ENCODE measurements at places on chromosomes 6 and 20.

DNA sequence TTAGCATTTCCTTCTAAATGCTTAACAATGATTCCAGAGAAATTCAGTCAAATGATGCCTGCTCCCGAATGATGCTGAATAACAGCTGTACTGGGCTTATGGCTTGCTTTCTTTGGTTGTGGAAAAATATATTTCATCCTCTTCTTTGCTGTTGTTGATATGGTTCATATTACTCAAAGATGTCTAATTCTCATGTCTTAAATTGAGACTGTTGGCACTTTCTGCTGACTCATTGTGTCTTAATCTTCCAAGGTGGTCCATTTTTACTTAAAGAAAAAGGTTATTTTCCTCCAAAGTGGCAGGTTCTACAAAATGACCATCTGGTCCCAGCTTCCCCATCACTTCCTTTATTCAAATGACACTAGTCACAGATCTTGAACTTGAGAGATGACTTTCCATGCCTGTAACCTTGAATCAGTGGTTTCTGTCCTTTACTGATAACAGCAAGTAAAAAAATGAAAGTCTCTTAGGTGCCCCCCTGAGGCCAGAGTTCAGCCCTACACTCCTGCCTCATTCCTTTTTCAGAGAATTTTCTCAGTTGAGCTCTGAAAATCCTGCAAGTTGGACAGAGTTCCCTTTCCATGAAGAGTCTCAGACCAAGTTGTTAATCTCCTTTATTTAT is 6.9 kb downstream of the SNAP25 start:
- no peak for DNase-seq

- DNase-seq: no peak
These were observed 197.3 kb downstream of the PREX1 start for GRCh38 chr20:48630342-48631075.

DNA sequence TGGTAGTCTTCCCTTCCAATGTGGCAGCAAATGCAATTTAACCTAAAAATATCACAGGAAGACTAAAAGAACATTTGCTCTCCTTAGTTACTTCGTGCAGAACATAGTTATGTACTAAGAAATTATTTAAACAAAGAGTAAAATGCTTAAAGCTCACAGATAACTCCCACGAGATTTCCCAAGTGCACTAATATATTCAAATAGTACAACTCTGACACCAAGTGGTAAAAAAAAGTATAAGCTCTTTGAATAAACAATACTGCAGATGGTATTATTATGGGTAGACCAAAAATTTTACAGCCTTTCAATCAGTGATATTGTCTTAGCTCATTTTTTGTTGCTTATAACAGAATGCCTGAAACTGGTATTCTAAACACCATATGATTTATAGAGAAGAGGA is 52.8 kb upstream of the FILIP1 start:
- no peak for DNase-seq

DNA sequence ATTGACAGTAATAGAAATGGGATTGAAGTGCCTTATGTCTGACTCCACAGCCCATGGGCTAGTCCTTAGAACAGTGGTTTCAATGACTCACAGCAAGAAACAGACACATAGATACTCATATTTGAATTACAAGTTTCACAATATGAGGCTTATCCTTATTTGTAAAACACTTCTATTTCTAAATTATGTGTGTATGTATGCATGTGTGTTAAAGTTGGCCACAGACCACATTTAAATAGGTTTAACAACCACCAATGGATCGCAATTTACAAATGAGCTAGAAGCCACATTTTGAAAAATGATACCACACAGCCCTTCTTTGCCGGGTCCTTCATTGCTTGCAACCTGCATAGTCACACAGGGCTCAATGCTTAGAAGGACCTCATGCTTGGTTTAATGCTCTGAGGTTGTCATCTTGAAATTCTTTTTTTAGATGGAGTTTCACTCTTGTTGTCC is 157.8 kb upstream of the PREP start:
- DNase-seq: no peak

DNA sequence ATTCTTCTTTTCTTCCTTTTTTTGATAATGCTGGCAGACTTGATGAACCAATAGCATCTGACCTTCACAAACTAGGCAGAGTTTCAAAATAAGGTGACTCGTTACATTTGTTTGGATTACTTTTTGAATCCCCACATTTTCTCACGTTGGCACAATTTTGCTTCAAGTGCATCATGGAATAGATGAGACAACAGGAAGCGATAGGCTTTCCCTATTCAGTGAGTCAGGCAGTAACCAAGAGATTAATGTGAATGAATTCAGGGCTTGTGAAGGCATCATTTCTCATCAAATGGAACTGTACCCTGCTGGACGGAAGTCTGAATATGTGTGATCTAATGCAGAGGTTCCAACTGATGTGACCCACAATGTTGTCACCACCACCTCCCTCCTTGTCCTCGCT is 10.7 kb downstream of the RFPL4B start:
- DNase-seq: no peak

- no peak for DNase-seq
These were observed 253.2 kb downstream of the DLL1 start for GRCh38 chr6:170037541-170038250.

- no peak for DNase-seq
These were observed 23.1 kb downstream of the TFAP2A start for GRCh38 chr6:10391799-10392198.

DNA sequence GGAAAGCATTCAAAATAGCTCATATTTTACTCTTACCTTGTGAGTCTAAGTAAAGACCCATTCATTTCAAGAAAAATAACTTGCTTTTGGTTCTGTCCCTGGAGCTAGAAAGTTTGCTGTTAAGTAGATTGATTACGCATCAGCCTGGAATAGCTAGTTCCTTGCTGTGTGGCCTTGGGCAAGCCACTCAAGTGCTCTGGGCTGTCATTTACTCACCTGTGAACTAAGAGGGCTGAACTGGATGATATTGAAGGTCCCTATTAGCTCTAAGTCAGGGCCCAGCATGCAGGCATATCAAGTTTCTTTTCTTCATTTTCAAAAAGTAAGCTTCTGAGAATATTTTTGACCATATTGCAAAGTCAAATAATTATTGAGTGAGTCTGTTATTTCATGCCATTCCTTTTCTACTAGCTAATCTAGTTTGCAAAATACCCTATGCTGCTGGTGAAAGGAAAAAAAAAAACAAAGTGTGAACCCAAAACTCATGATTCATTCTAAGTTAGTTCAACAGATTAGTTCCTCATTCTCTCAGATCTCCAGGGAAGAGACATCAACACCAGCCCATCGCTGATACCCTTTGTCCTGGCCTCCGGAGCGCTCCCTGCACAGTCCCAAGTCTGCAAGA is 106.5 kb upstream of the GMDS start:
- no peak for DNase-seq

DNA sequence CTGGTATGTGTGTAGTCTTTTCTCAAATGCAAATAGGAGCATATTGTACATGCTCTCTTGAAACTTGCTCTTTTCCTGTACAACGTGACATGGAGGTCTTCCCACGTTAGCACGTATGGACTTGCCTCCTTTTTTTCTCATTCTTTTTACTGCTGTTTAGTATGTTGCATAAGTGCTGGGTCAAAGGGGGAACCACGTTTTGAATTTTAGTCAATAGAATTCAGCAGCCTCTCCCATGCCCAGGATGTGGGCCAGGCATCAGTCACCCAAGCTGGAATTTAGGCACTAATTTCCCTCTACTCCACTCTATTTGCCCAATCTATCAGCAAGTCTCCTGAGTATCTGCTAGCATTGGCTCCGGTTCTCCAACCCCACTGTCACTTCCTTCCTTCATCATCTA is 41.5 kb upstream of the RNF24 start:
- no peak for DNase-seq

- no peak for DNase-seq
These were observed 157.9 kb downstream of the OGFRL1 start for GRCh38 chr6:71446470-71446869.

GRCh38 chr6:8195040-8195713 is 92.8 kb upstream of the EEF1E1 start:
- no peak for DNase-seq

- no peak for DNase-seq
These were observed 9.9 kb downstream of the TTI1 start for GRCh38 chr20:38023181-38024001.

DNA sequence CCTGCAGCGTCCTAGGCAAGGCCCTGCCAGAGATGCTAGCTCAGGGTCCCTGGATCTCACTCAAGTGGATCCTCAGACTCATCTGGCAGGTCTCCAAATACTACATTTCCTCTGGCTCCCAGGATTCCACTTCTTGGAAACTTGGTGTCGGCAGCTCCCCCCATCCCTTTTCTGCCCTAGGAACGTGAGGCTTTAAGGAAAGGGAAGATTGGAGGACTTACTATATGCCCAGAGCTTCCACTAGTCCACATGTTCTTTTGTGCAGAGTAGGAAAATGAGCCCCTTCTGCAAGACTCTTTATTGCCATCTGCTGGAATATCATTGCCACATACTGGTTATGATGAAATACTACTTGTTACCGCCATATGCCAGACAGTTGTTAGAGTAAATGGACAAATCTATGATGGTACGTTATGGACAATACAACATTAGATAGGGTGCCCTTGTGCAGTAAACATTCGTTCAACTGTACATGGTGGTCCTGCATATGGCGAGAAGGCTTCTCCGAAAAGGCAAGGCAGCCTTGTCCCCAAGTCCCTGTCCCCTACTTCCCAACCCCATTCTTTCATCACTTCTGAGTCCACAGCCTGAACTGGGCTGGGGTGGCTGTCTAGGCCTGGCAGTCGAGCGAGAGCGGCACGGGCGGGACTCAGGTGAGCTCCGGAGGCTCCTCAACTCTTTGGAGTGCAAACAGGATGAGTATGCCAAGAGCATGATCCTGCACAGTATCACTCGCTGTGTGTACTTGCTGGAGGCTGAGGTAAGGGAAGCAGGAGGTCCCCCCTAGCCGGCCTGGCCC is 780 bp downstream of the ARMC12 start:
- DNase-seq: peak; percentile 82

GRCh38 chr6:138467901-138468300 is 31.4 kb downstream of the NHSL1 start:
- no peak for DNase-seq

DNA sequence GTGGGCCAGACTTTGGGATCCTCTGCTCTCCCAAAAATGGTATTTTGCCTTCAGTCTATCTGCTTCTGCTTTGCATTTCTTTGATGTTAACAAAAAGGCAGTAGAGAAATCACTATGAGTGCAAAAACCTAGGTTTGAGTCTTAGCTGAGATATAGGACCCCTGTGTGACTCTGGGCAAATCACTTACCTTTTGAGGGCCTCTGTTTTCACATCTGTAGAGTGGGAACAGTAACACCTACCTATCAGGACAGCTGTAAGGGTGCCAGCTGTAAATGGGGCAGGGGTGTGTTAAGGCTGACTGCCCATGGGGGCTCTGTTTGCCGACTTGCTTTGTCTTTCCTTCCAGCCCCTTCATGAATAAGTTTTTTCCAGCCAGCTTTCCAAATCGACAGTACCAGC is 30.4 kb downstream of the HM13 start:
- no peak for DNase-seq

DNA sequence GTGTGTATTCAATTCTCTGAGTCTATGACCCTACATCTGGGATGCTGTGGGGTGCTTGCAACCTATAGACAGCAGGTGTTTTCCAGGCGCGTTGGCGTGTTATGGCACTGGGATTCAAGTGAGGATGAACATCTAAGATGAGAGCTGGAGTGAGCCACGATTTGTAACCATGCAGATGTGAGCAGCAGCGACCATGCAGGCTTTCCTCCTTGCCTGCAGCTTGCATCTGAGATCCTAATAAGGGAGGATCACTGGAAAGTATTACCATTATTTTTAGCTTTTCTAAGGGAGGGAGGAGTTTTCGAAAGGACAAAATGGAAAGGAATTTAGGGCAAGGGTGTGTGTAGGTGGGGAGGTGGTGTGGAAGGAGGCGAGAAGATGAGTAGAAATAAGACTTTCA is 216.7 kb downstream of the ATXN1 start:
- no peak for DNase-seq

- DNase-seq: no peak
These were observed 188.8 kb downstream of the CD83 start for GRCh38 chr6:14306151-14306906.

GRCh38 chr20:34626992-34627391 is 49.9 kb downstream of the PIGU start:
- DNase-seq: no peak

GRCh38 chr20:35767683-35768481 is 3.9 kb upstream of the PHF20 start:
- peak; percentile 86 for DNase-seq

- DNase-seq: no peak
These were observed 453.5 kb upstream of the JARID2 start for GRCh38 chr6:14792118-14792955.

DNA sequence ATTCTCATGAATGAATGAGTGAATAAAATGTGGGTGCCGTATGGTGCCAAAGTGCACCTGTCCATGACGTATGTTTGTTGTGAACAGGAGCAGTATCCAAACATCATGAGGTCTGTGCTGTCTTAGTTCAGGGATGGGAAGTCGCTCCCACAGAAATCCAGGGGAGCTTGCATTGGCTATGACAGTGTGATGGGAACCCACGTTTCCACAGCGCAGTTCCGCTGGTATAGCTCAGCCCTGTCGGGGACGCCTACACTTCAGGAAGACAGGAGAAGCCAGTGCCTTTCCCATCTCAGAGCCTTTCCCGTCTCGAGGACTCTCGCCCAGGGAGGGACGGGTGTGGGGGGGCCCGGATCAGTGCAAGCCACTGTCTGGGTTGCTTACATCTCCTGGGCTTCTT is 69.8 kb downstream of the DACT2 start:
- no peak for DNase-seq
